Activated CD8-positive, alpha-beta memory T cell treated with anti-CD3 and anti-CD28 coated beads for 1 hour (primary cell): ENCODE measurements at places on chromosomes 11 and 22.

DNA sequence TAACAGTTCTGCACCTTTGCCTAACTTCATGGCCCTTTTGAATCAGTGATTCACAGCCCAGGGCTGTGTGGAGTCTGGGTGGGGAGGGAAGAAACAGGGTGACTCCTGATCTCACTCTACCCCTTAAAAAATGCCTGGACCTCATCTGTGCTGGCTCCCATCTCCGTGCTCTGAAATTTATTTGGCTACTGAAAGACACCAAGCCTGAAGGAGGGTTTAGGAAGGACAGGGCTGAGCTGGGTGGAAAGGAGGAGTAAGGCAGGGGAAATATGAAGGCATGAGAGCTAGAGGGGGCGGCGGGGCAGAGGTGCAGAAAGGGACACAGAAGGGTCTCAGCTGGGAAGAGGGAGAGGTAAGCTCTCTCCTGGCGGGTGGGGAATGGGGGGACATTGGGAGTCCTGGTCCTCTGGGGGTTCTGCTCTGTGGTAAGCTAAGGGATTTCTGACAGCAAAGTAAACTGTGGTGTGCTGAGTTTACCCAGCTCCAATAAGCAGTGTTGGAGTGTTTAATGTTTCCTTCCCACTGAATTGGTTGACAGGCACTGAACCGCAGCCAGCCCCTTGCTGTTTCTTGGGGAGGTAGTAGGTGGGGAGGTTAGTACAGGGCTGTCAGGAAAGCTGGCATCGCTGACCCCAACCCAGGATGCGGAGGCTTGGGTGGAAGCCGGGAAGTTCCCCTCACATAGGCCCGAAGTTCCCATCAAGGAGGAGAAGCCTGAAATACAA lies 71.1 kb downstream of the RPUSD4 start:
- DNase-seq, result no peak

DNA sequence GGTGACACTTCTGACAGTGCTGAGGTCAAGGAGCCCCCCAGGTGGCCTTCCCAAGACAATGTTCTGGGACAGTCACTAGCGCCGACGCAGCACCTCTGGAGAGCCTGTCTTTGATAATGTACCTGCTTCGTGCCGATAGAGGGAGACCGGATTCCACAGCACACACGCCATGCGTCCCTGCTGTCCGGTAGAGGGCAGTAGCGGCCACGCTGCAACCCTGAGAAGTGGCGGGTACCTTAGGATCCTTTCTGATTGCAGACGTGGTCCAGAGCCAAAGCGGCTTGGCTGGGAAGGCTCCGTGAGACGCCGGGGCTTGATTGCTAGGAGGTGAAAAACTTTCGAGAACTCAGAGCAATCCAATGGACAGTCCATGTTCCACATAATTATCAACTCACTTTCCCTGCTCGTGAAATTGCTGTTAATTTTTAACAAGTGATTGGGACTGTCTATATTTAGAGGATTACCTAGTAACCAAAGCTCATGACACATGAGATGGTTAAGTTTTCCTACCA lies 11.4 kb upstream of the BARX2 start:
- peak; percentile 59 for DNase-seq

DNA sequence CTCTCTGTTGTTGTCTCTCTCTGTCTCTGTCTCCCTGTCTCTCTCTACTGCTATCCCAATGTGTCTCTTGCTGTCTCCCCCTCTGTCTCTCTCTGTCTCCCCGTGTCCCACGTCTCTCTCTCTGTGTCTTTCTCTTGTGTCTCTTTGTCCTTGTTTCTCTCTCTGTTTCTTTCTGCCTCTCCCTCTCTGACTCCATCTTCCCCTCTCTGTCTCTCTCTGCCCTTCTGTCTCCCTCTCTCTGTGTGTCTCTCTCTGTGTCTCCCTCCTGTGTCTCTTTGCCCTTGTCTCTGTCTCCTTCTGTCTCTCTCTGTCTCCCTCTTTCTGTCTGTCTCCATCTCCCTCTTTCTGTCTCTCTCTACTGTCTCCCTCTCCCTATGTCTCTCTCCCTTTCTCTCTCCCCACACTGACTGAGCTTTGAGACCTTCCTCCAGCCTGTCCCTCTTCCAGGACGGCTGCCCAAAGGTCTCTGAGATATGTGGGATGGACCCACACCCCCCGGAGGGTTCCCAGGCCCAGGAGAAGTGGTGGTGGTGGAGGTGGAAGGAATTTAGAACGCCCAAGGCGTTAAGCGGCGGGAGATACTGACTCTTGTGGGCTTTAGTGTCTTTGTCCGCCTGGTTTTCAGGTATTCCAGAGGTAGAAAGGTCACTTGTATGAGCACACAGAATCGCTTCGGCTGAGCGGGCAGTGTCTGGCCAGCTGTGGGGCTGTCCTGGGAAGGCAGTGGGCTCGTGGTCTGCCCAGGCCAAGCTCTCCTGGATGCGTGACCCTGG lies 65.5 kb upstream of the CCND1 start:
- no peak for DNase-seq

GRCh38 chr11:21105196-21105917 lies 436.0 kb downstream of the NELL1 start:
- no peak for DNase-seq

- DNase-seq, result no peak
These were observed 59.1 kb downstream of the CCDC34 start for GRCh38 chr11:27303903-27304302.

GRCh38 chr11:68386331-68386978 lies 74.1 kb downstream of the LRP5 start:
- DNase-seq, result no peak

- no peak for DNase-seq
These were observed 571.5 kb downstream of the CNTN5 start for GRCh38 chr11:99592266-99592665.

GRCh38 chr11:60242740-60243239 lies at the start of gene MS4A4E:
MS4A4E (minus strand) TSS chr11:60243137; CDS start chr11:60230055, 13,082 bp downstream.
- no peak for DNase-seq

DNA sequence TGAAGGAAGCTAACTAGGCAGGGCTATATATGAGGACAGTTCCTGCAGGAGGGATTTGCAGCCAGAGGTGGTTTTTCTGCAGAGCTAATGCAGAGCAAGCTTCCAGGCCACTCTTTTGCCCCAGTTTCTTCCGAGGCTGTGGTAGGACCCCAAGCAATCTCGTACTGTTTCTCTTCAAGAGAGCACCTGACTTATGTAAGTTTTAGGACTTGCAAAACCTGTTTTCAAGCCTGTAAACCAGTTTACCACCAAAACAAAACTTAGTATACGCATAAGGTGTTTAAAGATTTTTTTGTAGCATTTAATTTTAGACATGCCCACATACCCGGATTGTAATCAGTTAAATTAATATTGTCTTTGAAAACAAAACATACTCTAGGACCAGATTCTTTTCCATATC lies 7.7 kb upstream of the APLP2 start:
- no peak for DNase-seq

- DNase-seq, result no peak
These were observed 66.1 kb downstream of the FAM76B start for GRCh38 chr11:95723361-95723942.

- no peak for DNase-seq
These were observed 422.4 kb upstream of the CADM1 start for GRCh38 chr11:115926601-115927000.

GRCh38 chr11:104106136-104106754 lies 57.7 kb downstream of the PDGFD start:
- no peak for DNase-seq

DNA sequence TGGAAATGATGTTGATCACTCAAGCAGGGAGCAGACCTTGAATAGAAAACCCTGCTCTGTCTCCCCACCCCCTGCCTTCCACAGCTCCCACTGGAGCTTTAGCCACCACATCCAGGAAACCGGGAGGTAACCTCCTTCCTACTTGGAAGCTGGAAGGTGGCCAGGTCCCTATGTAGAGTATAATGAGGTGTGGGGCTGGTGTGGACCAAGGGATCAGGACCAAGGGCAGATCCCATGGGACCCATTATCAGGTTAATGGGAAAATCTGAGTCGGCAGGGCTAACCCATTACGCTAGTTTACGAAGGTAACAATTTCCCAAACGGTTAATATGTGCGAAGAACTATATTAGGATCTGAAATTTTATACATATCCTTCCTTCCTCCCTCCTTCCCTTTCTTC lies 321.9 kb downstream of the MIAT start:
- no peak for DNase-seq

DNA sequence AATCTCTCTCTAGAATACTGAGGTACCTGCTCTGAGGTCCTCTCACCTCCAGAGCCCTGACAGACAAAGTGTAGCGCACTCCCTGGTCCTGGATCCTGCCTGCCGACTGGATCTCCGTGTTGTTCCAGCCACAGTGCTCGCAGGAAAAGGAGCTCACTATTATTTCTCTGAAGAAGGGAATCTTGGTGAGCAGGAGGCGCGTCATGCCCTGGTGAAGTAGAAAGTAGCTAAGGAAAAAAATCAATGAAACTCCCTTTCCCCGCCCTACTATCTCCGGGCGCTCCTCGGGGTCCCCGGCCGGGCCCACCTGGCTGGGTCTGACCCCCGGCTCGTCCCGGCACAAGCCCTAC lies 412 bp downstream of the ZPR1 start:
- no peak for DNase-seq

GRCh38 chr11:12717851-12718291 lies 43.6 kb downstream of the TEAD1 start:
- no peak for DNase-seq

DNA sequence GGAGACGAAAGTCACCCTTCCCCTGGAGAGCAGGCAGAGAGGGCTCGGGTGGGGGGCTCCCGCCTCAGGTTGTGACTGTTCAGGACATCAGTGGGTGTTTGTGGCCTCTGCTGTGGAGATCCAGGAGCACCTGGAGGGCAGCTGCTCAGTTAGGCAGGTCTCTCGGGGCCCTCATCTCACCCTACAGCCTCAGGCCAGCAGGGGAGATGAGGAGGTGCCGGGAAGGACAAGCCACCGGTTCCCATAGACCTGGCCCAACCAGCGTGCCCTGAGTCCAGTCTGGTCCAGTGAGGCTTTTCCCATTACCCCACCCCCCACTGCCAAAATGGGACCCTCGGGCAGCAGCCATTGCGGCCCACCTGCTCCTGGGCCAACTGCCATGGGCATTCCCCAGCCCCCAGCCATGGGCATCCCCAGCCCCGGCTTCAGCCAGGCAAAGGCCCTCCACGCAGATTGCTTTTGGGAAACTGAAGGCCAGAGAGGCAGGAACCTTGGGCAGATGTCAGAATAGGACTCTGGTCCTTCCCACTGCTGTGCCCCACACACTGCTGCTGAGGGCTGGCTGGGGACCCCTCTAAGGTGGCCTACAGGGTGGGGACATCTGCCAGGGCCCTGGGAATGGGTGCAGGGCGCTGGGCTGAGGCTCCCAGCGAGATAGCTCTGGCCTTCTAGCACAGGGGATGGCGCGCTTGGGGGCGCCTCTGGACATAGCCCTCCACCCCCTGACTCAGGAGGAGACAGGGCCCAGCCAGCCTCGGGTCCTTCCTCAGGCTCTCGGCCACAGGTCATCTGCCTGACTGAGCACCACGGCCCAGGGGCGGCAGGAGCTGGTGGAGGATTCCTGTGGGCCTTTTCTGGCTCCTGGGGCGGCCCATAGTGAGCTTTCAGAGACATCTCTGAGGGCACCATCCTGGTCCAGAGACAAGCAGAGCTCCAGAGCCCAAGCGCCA lies 4.8 kb downstream of the PIM3 start:
- no peak for DNase-seq

GRCh38 chr11:36822829-36823228 lies 224.8 kb upstream of the RAG2 start:
- DNase-seq, result no peak

GRCh38 chr11:68816251-68816776 lies 25.4 kb downstream of the CPT1A start:
- DNase-seq, result no peak
